ENCODE measurements at places on chromosomes 12 and 14. TPM values are rescaled to one million over a fixed set of nuclear protein-coding genes. Genes with fewer than 3 reads are reported as not detected.

PPP4R4 gene
- not detected for total RNA-seq

DNA sequence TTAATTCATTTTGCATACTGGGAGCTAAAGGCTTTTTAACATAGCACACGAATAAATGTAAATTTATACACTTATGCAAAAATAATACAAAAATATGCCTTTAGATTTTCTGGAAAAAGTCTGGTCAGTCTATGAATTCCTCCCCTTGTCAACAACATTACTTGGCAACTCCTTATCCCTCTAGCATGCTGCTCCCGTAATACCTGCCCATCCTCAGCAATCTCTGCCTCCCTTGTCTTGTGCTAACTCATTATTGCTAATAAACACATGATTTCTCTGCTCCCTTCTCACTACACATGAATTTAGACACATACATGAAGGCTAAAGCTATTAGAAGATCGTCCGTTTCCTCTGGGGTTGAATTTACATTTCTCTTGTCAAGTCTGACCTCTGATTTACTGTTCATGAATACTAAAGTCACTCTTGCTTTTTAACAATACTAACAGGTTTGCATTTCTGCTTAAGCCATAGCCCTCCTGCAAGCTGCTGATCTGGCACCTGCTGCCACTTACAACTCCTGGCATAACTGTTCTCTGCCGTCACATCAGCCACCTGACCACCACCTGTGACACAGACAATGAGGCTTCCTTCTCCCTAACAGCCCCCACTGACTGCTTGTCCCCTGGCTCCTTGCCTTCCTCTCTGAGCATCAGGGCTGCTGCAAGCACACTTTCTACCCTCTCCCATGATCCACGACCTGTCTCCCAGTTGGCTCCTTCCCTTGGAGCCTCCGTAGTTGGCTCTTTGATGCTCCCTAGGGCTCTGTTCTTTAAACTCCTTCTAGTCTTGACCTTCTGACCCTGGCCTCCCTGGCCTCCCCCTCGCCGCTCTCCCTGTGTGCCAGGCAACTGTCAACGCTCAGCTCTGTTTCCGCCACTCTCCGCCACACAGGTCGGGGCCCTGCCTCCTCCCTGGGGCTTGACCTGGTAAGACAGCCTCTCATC is 177.6 kb downstream of the CALM1 start:
- H3K4me1 ChIP-seq, result no peaks in the 10 kb centered on the region
- no peak overlapping the region for H3K27ac ChIP-seq
- no peaks in the 10 kb centered on the region for H3K36me3 ChIP-seq
- H3K4me3 ChIP-seq, result no peak overlapping the region
- no peaks in the 10 kb centered on the region for H3K27me3 ChIP-seq
- DNase-seq, result no peak

DNA sequence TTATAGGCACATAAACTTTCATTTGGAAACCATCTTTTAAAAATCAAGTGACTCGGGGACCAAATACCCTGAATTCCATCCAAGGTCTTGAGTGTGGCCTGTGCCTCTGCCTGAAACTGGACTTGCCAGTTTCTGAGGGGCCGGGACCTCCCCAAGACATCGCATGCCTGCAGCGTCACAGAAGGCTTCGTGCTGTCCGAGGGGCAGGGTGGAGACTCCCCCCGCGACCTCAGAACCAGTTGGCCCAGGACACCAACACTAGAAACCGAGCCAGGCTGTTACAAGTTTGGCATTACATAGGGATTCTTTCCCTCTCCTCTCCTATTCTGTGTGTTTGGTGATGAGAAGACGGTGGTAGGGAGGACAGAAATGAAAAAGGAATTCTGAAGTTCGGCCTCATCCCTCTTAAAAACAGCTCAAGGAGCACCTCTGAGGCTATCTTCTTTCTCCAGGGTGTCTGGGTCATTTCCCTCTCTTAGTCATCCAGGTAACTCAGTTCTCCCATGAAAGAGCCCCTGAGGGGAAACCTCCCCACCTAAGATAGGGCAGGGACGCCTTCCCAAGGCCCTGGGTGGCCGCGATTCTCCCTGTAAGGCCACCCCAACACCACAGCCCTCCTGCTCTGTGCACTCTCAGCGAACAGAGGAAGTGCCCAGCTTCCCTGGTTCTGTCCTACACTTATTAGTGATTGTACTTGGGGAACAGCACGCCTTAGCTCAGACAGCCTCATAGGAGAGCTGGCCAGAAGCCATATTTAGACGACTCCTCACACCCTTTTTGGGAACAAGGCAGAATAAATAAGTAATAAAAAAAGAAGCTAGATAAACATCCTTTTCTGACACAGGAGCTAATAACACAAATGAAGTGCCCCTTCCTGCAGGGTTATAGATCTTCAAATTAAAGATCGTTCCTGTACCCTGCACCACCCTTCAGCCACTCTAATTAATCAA is 93.8 kb downstream of the BCL11B start:
- no peak for DNase-seq
- H3K4me3 ChIP-seq, result no peak overlapping the region
- no peaks in the 10 kb centered on the region for H3K4me1 ChIP-seq
- H3K36me3 ChIP-seq, result no peaks in the 10 kb centered on the region
- H3K27ac ChIP-seq, result no peak overlapping the region

GRCh38 chr12:99111600-99111999 is 466.5 kb downstream of the APAF1 start:
- no peak overlapping the region for H3K27ac ChIP-seq
- no peaks in the 10 kb centered on the region for H3K27me3 ChIP-seq
- H3K4me3 ChIP-seq, result no peak overlapping the region
- no peaks in the 10 kb centered on the region for H3K4me1 ChIP-seq

DNA sequence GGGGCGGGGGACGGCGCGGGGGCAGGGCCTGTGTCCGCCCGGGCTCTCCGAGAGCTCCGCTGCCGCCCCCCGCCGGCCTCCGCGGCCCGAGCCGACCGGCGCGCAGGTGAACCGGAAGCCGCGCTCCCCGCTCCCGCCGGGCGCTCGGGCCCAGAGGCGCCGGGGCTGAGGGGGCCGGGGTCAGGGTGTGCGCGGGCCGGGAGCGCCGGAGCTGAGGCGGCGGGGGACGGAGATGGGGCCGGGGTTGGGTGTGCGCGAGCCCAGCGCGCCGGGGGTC is 431 bp downstream of the HIP1R start:
- H3K27me3 ChIP-seq, result peaks cover 3% of the 10 kb centered on the region
- peak overlapping the region; percentile 91 for H3K4me3 ChIP-seq

Data from GM12878 (cell line).